ENCODE measurements at places on chromosomes 7 and 10.

DNA sequence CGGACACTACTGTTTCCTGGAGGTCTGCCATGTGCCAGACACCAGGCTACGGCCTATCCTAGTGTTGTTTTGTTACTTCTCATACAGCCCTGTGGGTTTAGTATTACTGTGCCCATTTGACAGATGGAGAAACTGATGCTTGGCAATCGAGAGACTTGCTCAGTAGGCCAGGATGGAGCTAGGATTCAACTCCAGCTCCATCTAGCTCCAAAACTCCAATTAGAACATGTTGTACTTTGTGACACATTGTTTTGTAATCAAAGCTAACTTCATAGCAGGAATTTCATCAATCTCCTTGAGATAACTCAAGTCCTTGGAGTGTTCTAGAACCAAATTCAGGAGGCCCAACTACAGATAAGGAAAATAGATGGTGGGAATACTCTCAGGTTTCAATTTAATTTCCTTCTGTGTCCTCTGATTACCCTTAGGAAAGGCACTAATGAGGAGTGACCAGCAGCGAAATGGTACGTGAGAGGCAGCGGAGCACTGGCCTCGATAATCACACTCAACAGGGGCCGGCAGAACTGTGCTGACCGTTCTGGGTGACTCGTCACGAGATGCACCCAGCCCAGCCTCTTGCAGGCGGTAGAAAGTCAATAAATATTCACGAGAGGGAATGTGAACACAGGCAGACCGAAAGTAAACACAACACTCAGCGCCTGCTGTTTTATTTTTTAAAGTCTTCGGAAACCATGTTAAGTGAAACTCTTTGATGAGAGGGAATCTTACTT, 269.6 kb upstream of the NEBL start:
- no peak for DNase-seq

DNA sequence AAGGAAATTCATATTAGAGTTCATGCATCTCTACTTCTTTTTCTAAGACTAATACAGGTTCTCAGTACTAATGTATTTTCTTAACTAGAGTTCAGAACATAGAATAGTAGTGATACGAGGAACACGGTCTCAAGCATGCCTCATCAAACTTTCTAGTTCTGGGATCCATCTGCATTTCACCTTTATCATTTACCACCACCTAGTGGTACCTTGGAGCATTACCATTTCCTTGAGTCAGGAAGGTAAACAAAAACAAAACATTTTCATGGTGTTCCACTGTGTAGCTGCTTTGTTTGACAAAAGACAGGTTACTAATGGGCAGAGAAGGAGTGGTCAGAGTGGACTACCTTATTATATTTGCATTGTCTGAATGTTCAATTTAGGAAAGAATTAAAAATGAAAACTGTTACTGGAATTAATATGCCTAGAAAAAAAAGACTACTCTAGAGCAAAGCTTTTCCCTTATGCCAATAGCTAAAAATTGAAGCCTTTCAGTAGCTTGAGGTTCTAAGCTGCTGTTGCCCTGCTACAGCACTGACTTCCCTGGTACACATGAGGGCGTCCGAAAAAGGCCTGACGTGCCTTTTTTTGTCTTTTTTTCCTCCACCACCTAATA, 44.5 kb downstream of the STARD3NL start:
- DNase-seq = no peak

DNA sequence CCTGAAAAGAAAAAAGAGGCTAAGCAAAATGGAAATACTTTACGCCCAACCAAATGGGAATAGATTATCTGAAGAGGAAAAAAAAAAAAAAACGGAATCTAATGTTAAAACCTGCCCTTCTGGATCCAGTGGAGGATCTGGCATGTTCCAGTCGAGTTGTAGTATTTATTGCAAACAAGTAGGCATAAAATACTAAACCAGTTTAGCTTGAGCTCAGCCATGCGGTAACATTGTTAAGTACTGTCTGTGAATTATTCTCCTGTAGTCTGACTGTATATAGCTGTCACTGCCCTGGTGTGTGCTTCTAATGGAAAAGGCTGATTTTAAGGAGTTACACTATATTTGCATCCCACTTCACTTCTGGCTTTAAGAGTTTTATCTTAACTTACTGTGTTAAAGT, 40.3 kb downstream of the CELF2 start:
- no peak for DNase-seq

- DNase-seq = peak; percentile 89
Measured at GRCh38 chr10:73879296-73880173, 5.2 kb upstream of the CAMK2G start.

DNA sequence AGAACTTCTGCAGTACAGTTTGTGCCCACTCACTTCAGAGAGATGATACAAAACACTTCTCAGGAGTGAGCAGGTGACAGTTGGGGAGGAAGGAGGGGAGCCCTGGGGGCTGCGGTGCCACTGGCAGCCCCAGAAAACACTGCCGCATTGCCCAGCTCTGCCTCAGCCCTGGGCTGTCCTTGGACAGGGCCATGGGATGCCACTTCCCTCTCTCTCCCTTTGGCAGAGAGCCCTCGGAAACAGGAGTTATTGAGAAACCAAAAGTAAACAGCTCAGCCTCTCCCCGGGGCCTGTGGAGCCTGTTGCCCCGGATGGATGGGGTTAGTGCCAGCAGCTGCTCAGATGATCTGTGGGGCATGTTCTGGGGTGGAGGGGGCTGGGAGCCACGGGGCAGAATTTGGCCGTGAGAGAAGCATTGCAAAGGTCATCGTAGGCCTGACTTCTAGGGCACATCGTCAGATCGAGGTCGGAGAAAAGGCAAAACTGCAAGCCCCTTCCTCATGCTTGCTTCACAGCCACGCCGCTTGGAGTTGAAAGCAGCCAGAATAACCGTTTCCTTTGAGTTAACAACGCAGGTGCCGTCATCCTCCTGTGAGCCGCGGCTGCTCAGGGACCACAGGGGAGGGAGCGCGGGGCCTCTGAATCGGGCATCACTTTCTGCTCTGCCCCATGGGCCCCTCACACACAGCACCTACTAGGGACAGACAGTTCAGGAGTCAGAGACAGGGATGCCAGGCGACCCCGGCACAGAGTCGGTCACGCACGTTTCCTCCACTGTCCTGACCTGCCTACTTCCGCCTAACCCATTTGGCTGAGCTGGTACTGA, 256.4 kb downstream of the CAMK1D start:
- no peak for DNase-seq

GRCh38 chr10:18254086-18254485, 113.9 kb downstream of the CACNB2 start:
- DNase-seq = no peak

DNA sequence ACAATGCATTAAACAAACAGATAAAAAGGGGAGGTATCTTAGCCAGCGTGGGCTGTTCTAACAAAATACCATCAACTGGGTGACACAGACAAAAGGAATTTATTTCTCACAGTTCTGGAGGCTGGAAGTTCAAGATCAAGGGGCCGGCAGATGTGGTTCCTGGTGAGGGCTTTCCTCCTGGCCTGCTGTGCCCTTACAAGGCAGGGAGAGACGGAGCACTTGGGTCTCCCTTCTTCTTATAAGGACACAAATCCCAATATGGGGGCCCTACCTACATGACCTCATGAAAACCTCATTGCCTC, 281.6 kb upstream of the KLF14 start:
- peak; percentile 1 for DNase-seq

DNA sequence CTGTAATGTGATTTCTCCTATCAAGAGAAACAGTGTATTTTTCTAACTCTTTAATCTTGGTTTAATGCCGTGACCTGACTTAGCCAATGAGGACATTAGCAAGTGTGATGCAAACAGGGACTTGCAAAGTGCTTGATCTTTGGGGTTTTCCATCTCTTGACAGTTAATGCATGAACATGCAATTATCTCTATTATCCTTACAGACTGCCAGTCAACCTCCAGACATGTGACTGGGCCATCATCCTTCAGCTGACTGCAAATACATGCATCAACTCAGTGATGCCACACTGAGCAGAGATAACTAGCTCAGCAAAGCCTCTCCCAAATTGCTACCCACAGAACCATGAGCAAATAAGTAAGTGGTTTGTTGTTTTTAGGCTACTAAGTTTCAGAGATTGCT, 409.6 kb downstream of the GPAM start:
- no peak for DNase-seq

GRCh38 chr10:77381750-77382149, 255.9 kb downstream of the KCNMA1 start:
- DNase-seq = no peak

GRCh38 chr7:1748076-1748838, 78.2 kb downstream of the ELFN1 start:
- no peak for DNase-seq

DNA sequence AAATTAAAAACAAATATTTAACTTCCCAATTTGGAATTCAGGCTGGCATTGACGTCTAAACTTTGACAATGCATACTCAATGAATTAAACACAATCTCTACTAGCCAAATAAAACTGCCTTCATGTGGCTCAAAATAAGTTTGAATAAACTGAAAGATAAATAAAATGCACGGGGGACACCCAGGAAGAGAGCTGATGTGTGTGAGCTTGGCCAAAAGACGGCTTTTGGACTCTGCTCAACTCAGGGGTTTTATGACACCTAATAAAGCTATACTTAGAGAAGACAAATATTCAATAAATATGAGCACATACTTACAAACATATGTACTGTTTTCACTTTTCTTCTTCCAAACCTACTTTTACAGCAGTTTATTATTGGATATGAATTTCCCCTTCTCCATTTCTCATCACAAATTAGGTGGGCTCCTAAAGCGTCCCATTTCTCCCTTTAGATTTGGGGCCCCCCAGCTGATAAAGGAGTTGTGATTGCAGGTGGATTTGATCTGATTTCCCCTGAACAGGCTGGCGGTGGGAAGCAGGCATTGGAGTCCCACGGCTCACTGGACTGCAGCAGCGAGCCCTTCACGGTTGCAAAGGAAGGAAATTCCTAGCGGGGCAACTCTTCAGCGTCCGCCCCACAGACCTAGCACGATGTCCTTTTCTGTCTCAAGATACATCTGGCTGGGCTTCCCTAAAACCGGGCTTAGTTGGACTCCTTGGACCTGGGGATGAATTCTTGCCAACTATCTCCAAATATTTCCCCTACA, 79.6 kb downstream of the INSIG1 start:
- peak; percentile 19 for DNase-seq

DNA sequence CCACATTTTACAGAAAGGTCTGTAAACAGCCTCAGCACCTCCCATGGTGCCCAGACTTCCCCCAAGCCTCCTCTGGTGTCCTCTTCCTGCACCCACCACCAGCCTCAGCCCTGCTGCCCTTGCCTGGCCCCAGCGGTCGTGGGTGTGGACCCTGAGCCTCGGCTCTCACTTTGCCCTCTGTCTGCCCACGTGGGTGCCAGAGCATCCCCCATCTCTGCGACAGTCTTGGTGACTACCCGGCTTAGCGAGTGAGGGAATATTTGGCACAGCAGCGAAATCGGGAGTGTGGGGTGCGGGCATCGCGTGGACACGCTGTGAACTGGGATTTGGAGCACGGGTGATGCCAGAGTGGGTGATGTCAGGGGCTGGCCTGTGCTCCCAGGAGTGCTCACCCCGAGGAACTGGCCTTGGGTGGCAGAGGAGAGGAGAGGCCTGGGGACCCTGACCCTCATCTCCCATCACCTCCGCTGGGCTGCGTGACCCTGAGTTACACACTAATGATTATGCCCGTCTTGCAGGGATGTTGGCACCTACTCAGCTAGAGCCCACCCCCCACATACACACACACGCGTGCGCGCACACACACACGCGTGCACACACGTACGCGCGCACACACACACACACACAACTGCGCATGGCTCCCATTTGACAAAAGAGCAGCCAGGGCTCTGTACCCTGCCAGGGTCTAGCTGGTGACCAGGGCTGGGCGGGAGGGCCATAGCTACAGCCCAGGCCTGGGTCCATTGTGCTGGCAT, 8.7 kb downstream of the ELFN1 start:
- DNase-seq = no peak

GRCh38 chr7:158114056-158114850, 473.4 kb downstream of the PTPRN2 start:
- DNase-seq = no peak

- no peak for DNase-seq
Measured at GRCh38 chr7:127578711-127579275, 6.6 kb downstream of the GCC1 start.

- peak; percentile 49 for DNase-seq
Measured at GRCh38 chr7:119482209-119482608, 790.8 kb upstream of the KCND2 start.

- peak; percentile 34 for DNase-seq
Measured at GRCh38 chr7:90320801-90321494, at the start of gene FAM237B. TSS of gene FAM237B (minus strand) at chr7:90321304. CDS start at chr7:90319748, 1,556 bp downstream.

DNA sequence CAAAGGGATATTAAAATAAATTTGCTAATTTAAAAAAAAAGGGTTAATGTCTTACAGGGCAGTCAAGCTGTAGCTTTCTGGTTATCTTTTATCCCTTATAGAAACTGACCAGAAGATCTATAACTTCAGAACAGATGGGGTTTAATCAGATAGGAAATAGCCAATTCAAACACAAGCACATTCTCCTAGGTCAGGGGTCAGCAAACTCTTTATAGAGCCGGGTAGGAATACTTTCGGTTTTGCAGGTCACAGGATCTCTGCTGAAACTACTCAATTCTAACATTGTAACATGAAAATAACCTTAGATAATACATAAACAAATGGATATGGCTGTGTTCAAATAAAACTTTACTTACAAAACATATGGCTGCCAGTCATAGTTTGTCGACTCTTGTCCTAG, 479.8 kb downstream of the ADRA2A start:
- no peak for DNase-seq

- DNase-seq = no peak
Measured at GRCh38 chr7:110065121-110065520, 1025.8 kb upstream of the LRRN3 start.

GRCh38 chr10:17053513-17053912, 76.1 kb downstream of the CUBN start:
- DNase-seq = no peak

DNA sequence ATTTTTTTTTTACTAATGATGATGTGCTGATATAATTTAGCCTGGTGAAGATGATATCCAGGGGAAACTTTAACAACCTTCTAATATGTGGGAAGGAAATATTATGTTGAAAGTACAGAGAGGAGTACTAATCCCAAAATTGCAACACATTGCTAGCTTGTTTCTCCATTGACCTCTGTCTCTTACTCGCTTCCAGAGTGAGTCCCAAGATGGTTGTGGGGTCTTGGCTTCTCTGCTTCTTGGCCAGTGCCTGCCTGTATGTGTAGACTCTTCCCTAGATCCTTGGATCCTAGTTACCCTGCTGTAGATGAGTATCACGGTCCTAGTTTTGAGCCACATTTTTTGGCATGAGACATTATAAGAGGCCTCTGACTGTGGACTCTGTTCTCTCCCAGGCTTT, 17.5 kb downstream of the BMPER start:
- no peak for DNase-seq

GRCh38 chr10:98858525-98858924, 377.1 kb downstream of the HPSE2 start:
- DNase-seq = no peak

DNA sequence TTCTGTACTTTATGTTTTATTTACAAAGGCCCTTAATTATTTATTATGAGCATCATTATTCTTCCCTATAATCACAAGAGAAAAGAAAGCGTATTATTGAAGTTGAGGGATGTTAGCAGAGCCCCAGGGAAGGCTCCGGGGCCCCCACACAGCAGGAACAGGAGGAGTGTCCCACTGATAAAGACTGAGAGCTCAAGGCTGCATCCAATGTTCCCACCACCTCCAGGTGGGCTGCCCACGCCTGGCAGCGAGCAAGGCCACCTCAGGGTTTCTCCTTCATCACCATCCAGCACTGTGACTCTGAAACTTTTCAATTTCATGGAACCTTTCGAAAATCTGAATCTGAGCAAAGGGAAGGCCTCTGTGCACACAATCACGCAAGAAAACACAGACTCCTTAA, 35.9 kb upstream of the WIPF3 start:
- DNase-seq = no peak

- no peak for DNase-seq
Measured at GRCh38 chr10:34728361-34728760, 86.7 kb downstream of the PARD3 start.

- DNase-seq = no peak
Measured at GRCh38 chr7:139641337-139641992, 118.0 kb downstream of the CLEC2L start.

Data from ELF-1 (cell line).